COR-L47 (cell line): ENCODE measurements at places on chromosomes 12 and 14.

GRCh38 chr12:88756153-88756552 is 175.9 kb upstream of the KITLG start:
- DNase-seq: no peak

- DNase-seq: no peak
Observed at GRCh38 chr12:1875608-1876007, 42.8 kb downstream of the CACNA2D4 start.

- no peak for DNase-seq
Observed at GRCh38 chr14:75147423-75148071, 20.7 kb upstream of the NEK9 start.

DNA sequence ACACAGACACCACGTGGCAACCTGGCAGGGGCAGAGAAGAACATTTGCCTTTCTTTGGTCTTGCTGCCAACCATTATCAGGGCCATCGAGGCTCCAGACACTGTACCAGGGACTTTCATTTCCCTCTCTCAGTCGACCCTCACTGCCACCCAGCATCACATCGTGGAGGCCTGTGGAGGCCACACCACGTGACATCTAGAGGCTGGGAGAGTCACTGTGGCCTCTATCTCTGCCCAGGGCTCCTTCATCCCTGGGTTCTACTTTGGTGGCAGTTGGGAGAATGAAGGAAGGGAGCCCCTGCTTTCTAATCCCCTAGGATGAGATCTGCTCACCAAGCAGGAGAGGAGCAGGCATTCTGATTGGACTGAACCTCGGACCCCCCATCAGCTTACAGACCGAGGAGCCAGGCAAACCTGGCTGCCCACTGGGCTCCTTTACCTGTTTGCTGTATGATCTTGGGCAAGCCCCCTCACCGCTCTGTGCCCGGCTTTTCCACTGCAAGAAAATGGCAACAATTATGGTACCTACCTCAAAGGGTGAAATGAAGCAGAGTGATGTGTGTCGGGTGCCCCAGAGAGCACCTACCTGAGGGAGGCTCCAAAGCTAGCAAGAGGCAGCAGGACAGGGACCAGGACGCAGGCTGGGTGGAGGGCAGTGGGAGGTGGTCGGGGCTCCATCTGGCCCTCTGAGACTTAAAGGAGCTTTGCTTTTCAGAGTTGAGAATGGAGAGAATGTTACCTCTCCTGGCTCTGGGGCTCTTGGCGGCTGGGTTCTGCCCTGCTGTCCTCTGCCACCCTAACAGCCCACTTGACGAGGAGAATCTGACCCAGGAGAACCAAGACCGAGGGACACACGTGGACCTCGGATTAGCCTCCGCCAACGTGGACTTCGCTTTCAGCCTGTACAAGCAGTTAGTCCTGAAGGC is 1.8 kb downstream of the SERPINA3 start:
- no peak for DNase-seq

DNA sequence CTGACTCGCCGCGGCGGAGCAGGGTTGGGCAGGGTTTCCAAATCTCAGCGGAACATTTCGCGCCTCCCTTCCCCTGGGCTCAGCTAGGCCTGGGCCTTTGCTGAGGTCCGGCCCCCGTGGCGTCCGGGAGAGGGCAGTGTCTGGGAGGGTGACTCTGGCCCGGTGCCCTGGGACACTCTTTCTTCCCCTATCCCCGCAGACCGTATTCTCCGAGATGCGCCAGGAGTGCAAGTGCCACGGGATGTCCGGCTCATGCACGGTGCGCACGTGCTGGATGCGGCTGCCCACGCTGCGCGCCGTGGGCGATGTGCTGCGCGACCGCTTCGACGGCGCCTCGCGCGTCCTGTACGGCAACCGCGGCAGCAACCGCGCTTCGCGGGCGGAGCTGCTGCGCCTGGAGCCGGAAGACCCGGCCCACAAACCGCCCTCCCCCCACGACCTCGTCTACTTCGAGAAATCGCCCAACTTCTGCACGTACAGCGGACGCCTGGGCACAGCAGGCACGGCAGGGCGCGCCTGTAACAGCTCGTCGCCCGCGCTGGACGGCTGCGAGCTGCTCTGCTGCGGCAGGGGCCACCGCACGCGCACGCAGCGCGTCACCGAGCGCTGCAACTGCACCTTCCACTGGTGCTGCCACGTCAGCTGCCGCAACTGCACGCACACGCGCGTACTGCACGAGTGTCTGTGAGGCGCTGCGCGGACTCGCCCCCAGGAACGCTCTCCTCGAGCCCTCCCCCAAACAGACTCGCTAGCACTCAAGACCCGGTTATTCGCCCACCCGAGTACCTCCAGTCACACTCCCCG is 3.0 kb downstream of the WNT1 start:
- DNase-seq: no peak

DNA sequence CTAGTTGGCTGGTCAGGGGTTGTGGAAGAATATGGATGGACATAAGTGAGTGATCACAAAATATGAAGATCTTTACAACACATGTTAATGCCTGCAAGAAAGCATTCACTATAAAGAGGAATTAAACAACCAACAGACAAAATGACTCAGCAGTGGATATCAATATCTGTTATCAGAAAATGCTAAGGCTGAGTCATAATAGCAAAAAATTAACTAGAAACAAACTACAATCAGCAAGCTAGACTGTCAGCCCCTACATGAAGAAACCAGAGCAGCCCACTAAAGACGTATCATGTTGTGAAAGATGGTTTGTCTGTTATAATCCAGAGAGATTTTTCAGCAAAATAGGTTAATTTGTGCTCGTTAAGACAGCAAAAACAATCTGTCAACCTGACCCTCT is 472.9 kb downstream of the NELL2 start:
- no peak for DNase-seq

DNA sequence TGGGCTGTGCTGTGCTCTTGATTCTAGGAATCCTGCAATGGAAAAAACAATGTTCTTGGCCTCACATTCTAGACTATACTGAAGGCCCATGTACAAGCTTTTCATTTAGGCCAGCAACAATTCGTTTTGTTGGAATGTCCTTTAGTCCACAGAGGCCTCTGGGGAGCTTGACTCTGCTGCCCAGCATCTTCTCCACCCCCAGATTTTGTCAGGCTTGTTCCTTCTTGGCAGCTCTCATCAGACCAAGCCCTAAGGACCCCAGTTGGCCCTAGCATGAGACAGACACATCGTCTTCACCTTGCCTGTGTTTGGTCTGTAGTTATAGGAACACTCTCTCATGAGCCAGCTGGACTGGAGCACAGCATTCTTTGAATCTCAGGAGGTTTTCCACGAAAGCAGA is 300.1 kb downstream of the VRK1 start:
- no peak for DNase-seq

DNA sequence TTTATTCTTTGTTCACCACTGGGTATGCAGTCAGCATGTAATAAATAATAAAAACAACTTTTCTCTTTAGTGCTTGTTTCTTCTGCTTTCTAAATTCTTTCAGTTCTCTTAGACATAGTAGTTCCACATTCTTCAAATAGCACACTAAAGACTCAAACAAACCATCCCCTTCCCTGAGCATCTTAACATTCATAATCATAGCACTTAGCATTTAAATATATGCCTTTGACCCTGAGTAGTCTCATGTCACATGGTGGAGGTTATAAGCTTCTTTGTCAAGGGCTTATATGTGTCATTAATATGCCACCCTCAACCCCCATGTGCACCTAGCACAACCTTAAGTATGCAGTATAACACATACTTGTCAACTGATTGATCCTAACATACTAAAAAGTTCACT is 212.7 kb downstream of the PHLDA1 start:
- DNase-seq: no peak

GRCh38 chr14:26382901-26383685 is 214.7 kb downstream of the NOVA1 start:
- DNase-seq: no peak

DNA sequence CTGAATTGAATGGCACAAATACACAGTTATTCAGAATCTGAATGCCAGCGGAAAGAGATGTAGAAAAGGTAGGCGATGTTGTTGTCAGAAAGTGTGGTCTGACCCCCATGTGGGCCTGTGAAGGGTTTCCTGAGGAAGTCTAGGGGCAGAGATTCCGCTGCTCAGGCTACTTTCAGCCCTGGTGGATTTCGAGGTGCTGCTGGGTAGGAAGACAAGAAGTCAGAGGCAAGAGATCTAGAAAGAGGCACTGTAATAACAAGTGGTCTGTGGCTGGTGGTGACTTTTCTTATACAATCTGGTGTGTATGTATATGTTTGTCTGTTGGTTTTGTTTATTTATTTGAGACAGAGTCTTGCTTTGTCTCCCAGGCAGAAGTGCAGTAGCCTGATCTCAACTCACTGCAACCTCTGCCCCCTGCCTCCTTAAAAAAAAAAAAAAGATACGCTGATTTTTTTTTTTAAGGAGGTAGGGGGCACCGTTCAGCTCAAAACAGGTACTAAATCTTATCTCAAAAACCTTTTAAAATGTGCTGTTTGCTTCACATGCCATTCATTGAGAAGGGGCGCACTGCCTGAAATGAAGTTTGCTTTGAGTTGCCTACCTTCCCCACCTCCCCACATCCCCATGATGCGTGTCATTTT is 27.1 kb upstream of the MANSC4 start:
- no peak for DNase-seq

- DNase-seq: no peak
Observed at GRCh38 chr12:92403210-92404175, 257.8 kb upstream of the BTG1 start.

GRCh38 chr14:105147671-105148603 is 20.6 kb downstream of the JAG2 start:
- DNase-seq: no peak

DNA sequence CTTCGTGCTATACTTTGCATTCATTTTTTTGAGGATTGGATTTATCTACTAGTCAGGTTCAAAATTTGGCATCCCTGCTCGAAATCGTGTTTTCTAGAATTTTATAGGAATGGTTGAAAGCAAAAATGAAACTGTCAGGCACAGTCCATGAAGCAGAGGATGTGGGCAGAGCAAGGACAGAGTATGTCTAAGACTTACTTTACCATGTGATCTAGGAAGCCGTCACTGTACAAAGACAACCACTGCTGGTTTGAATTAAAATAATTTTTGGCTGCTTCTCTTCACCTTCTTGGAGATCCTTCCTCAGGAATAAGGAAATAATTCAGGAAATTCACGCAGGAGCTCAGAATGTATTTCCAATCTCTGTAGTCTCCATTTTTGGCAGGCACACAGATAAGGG is 31.6 kb upstream of the SGPP1 start:
- DNase-seq: no peak

DNA sequence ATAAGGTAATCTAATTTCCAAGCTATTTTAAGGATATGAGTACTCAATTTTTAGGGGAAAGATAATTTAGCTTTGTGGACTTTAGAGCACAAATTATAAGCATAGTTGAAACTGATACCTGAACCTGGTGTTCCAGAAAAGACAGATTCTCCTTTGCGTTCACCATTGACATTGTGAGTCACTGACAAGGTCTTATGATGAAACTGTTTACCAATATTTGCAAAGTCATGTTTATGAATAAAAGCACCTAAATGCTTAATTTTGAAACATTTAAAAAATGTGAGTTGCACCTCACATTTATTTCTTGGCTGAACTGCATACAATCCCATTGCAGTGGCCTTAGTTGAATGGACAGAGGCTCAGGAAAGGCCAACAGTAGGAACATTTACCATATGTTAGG is 3.9 kb downstream of the BCAT1 start:
- DNase-seq: no peak

GRCh38 chr14:41872931-41873685 is 266.4 kb downstream of the LRFN5 start:
- DNase-seq: no peak

DNA sequence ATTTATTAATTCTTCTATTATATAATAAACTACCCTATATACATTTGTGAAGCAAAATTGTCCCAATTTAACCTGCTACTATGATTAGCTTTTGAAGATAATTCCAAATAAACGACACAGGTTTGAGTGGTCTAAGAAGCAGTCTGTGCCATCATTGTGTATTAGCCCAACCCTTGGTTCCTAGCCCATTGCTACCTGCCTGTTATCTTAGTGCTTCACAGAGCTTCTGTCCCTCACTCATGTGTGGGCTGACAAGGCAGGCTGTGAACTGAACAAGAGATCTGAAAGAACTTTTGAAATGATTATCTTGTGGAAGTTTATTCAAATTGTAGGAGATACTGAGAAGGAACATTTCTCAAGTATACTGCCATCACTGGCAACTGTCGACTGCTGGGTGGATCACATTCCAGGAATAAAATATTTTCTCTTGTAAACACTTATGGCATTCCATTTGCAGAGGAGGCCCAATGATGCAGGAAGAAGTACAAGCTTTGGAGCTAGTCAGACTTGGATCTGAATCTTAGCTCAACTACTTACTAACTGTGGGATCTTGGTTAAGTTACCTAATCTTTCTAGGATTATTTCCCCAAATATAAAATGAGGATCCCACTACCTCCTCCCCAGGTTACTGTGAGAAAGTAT is 7.8 kb upstream of the MTERF2 start:
- DNase-seq: no peak

DNA sequence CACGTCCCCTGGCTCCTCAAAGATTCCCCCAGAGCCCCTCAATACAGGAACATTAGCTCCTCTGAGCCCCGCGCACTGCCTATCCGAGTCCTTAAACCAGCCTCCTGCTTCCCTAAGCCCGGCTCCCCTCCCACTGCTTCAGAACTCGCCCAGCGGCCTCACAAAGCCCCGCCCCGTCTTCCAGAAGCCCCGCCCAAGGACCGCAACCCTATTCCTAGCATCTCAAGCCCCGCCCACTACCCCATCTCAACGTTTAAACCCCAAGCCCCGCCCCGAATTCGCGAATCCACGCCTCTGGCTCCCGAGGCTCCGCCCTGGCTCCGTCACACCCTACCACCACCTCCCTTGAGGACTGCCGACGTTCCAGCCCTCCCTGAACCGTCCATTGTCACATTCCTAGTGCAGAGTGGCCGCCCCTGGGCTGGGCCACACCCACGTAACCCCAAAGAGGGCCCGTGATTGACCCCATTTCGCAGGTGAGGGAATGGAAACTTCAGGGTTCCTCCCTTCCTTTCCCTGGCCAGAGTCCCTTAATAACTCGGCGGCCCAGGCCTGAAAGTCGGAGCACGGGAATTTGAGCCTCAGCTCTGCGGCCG is 646 bp upstream of the CORO1C start:
- peak; percentile 96 for DNase-seq

DNA sequence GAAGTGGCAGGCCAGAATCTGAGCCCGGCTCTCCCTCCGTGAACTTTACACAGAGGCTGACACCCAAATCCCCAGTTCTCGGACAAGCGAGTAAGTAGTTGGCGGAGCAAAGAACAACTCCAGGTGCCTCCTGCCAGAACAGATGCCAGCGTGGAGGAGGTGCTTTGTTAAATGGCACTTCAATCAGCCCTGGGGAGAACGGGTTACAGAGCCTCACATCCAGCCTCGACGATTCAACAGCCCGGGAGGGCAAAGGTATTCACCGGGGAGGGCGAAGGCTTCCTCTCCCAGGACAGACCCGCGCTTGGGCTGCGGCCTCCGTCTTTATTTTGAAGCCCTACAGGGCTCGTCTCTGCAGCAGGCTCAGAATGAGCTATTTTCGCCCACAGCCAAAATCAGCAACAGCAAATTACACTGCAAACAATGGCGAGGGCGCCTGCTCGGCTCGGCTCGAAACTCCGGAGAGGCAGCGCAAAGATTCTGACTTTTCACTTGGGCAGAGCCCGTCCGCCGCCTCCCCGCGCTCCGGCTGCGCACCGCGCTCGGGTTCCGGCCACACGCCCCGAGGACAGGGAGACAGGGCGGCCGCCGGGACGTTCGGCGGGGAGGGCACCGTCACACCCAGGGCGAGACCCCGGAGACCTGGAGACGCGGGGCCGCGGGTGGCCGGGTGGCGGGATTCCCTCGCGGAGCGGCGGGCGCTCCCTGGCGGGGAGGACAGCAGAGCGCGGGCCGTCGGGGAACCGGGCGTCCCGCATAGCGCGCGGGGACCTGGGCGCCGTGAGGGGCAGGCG is 811 bp downstream of the TMCC3 start:
- peak; percentile 28 for DNase-seq

- DNase-seq: peak; percentile 97
Observed at GRCh38 chr14:100471441-100472093, 115.7 kb downstream of the BEGAIN start.
